ENCODE measurements at places on chromosomes 13 and 19.

GRCh38 chr19:29293736-29294342 is 80.9 kb upstream of the UQCRFS1 start:
- no peak for DNase-seq

DNA sequence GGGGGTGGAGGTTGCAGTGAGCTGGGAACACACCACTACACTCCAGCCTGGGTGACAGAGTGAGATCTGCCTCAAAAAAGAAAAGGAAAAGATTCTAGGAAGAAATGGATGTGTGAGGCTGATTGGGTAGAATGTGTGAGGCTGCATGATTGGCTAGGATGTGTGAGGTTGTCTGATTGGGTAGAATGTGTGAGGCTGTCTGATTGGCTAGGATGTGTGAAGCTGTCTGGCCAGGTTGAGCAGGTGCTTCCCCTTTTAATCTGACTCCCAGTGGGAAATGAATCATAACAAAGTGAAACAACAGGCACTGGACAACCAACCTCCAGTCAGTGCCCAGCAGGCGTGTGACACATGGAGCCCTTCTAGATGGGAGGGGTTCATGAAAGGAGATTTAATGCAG is 14.7 kb downstream of the C13orf46 start:
- no peak for DNase-seq

GRCh38 chr13:59088716-59089115 is 1075.0 kb downstream of the DIAPH3 start:
- no peak for DNase-seq

- no peak for DNase-seq
Observed at GRCh38 chr13:50631041-50631440, 212.5 kb downstream of the DLEU7 start.

- DNase-seq = no peak
Observed at GRCh38 chr13:50319635-50320255, 304.5 kb downstream of the KCNRG start.

GRCh38 chr19:29893606-29894284 is 48.3 kb upstream of the URI1 start:
- no peak for DNase-seq
